ENCODE measurements at places on chromosomes 5 and 9. TPM values are rescaled to one million over a fixed set of nuclear protein-coding genes. Genes with fewer than 3 reads are reported as not detected.
A peak's percentile ranks its signal among the peaks of the same experiment; 100 is the strongest.

GRCh38 chr5:67957374-67957773 lies 258.2 kb upstream of the PIK3R1 start:
- no peak for DNase-seq

DNA sequence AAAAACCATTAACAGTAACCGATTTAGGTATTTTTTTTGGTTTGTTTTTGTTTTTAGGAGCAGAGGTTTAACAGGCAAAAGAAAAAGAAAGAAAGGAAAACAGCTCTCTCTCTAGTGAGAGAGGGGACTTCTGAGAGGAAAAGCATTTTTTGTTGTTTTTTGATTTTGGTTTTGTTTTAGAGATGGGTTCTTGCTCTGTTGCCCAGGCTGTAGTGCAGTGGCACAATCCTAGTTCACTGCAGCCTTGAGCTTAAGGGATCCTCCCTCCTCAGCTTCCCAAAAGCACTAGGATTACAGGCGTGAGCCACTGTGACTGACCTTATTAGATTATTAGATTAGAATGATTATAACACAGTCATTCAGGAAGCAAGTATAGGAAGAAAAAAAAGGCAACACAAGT lies 10.1 kb downstream of the USP20 start:
- no peak for DNase-seq

GRCh38 chr9:83441390-83441789 lies 96.8 kb downstream of the FRMD3 start:
- DNase-seq, result no peak

- peak; percentile 93 for DNase-seq
Measured at GRCh38 chr5:172903790-172904189, 55.4 kb upstream of the RPL26L1 start.

- DNase-seq, result no peak
Measured at GRCh38 chr9:119003201-119003611, 366.0 kb downstream of the BRINP1 start.

IL3 gene
- not detected for total RNA-seq

- DNase-seq, result no peak
Measured at GRCh38 chr9:116491219-116491618, 195.9 kb upstream of the TRIM32 start.

GHR gene
- 1.3 TPM for total RNA-seq

- DNase-seq, result no peak
Measured at GRCh38 chr5:109691996-109692395, 2.3 kb downstream of the MAN2A1 start.

CCL28 gene
- total RNA-seq, result not detected

ZDHHC11 gene
- 2.0 TPM for total RNA-seq

TMC1 gene
- total RNA-seq, result not detected

GRCh38 chr5:179192891-179193470 lies 132.8 kb downstream of the ZNF354C start:
- no peak for DNase-seq

- DNase-seq, result no peak
Measured at GRCh38 chr9:123389698-123390097, 33.7 kb downstream of the CRB2 start.

CCL27 gene
- total RNA-seq, result not detected

ADGRV1 gene
- total RNA-seq, result 13.0 TPM

GRCh38 chr5:82296929-82297328 lies 18.8 kb upstream of the RPS23 start:
- DNase-seq, result no peak

PPIC gene
- total RNA-seq, result 84.2 TPM

- no peak for DNase-seq
Measured at GRCh38 chr5:159161361-159162214, 47.8 kb downstream of the RNF145 start.

- peak; percentile 14 for DNase-seq
Measured at GRCh38 chr9:70053864-70054263, 10.2 kb downstream of the MAMDC2 start.

DNA sequence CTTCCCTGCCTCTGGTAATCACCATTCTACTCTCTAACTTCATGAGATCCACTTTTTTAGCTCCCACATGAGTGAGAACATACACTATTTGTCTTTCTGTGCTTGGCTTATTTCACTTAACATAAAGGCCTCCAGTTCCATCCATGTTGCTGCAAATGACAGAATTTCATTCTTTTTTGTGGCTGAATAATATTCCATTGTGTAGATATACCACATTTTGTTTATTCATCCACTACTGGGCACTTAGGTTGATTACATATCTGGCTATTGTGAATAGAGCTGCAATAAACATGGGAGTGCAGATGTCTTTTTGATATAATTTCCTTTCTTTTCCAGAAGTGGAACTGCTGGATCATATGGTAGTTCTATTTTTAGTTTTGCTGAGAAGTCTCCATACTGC lies 28.7 kb downstream of the SHOC1 start:
- DNase-seq, result no peak

GRCh38 chr5:6603643-6604042 lies 29.2 kb downstream of the NSUN2 start:
- DNase-seq, result no peak

GRCh38 chr9:4844056-4844838 lies 51.5 kb downstream of the RCL1 start:
- no peak for DNase-seq

TEK gene
- 0.68 TPM for total RNA-seq

- peak; percentile 29 for DNase-seq
Measured at GRCh38 chr9:37650873-37651768, at the start of gene FRMPD1. Gene FRMPD1, plus strand, starts transcription at chr9:37650954. Its CDS starts 41,688 bp downstream, at chr9:37692642.

DNA sequence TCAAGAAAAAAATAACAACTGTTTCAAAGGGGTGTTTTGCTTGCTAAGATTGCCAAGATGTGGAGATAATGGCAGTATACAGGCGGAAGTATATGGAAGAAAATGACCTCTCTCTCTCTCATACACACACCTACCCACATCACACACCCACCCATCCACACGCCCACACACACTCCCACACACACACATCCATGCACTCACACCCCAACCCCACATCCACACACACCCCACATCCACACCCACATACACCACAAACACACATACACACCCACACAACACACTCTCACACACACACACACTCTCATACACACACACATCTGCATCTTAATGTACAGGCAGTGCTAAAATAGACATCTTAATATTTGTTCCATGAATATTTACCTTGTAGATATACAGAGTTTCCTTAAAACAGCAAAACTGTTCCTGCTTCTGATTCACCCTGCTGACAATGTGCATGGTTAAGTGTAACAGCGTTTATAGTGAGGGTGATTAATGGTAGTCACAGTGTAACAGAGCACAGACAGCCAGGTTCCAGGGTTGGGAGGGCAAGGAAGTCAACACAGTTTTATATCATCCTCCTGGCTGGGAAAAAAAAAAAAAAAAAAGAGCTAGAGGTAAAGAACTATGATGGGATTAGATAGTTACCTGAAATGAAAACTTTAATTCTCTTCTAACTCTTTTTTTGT lies 8.3 kb downstream of the BHMT2 start:
- no peak for DNase-seq
